ENCODE measurements at places on chromosomes 2 and 18.

- no peak for DNase-seq
Observed at GRCh38 chr2:37612382-37612781, 59.1 kb downstream of the CDC42EP3 start.

DNA sequence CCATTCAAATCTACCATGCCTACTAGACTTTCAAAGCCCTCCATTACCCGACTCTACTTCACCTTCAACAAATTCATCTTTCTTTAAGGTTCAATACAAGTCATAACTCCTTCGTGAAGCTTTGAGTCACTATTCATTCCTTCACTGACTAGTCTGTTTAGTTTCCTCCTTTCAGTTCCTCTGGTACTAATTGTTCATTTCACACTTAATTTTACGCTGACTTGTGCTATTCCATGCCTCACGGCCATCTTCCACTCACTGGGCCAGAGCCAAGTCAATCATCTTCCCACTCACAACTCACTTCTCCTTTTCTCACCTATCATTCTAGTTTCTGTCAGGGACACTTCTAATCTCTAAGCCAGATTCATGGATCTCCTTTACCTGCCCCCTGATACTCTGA lies 136.2 kb downstream of the MTX2 start:
- DNase-seq = no peak

GRCh38 chr2:195049372-195050031 lies 607.5 kb upstream of the SLC39A10 start:
- no peak for DNase-seq

DNA sequence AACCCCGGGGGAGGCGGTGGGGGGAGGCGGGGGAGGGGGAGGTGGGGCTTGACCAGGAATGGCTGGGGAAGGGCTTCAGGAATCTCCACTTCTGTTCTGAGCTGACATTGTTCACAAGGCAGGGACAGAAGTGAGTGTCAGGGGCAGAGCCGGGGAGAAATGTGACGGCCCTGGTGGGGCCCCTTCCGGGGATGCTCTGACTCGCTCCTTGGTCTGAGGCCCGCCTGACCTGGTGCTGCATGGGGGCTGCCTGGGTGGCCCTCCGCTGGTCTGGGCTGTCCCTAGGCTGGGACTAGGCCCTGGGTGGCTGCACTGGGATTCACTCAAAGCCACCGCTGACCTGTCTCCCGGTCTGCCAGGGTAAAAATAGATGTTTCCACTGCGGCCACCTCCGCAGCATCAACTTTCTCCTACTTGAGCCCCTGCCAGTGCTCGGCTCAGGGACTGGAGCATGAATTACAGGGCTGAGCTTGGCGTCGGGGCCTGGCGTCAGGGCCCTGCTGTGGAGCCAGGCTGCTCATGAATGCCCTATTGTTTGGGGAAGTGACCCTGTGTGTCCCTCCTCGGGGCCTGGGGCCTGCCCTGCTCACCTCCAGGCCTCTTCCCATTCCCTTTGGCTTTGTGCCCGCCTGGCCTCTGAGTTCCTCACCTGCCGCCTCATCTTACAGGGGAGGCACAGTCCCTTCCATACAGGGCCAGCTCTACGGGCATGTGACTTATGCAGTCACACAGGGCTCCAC lies 247.5 kb downstream of the DYSF start:
- no peak for DNase-seq

- no peak for DNase-seq
Observed at GRCh38 chr2:144715992-144716391, 196.1 kb upstream of the ZEB2 start.

GRCh38 chr2:207167099-207167923 lies 1.6 kb upstream of the KLF7 start:
- no peak for DNase-seq

DNA sequence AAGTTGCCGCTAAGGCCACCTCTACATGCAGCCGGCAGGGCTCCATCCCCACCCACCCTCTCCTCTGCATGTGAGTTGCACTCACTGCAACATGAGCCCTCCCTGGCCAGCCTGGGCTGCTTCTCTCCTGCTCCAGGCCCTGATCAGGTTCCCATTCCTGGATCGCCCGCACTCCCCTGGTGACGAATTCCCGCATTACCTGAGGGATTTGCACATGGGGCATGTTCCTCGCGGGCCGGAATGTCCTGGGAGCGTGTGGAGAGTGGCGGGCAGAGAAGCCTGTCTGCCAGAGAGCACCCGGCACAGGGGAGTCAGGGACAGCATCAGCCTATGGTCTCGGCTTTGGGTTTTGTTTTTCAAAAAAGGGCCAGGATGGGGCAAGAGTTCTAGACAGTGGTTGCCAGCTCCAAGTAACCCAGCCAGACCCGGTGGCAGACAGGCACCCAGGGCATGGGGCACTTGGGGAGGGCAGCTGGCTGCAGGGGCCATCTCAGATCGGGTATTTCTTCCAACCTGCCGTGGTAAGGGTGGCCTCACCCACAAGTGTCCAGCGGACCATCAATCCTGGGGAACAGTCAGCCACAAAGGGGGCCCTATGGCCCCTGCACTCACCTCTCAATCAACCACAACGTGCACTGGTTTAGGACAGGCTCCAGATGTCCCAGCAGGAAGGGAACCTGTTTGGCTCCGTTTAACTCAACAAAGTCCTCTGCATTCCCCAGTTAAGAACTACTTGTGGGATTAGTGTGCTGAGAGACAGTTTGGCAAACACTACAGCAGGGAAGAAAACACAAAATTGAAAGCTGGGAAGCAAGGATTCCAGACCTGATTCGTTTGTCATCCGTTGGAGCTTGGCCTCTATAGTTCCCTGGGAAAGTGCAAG lies 187.7 kb downstream of the SMAD7 start:
- no peak for DNase-seq

- no peak for DNase-seq
Observed at GRCh38 chr18:76572518-76573247, 77.6 kb upstream of the ZNF516 start.

GRCh38 chr2:1143129-1143528 lies 192.5 kb downstream of the SNTG2 start:
- no peak for DNase-seq

DNA sequence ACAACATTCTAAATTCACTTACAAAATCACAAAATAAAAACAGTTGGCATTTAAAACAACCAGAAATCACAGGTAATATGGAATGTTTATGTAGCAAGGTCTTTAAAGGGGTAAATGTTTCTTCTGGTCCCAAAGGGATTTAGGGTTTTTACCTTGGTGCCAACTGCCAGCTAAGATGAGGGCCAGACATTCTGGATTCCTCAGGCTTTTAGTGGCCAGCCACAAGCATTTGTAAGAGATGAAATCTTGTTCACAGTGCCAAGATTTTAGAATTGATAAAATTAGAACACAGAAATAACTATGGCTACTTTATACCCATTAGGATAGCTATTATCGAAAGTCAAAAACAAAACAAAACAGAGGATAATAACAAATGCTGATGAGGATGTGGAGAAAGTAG lies 60.4 kb upstream of the CDKL4 start:
- DNase-seq = no peak

GRCh38 chr2:4356109-4356508 lies 652.7 kb downstream of the DCDC2C start:
- no peak for DNase-seq

- no peak for DNase-seq
Observed at GRCh38 chr2:129864719-129865118, 114.7 kb upstream of the RAB6C start.

GRCh38 chr2:241070361-241070760 lies 31.7 kb downstream of the MTERF4 start:
- no peak for DNase-seq

- no peak for DNase-seq
Observed at GRCh38 chr18:3027370-3027891, 14.5 kb upstream of the LPIN2 start.

GRCh38 chr2:10083692-10084211 lies 3.5 kb upstream of the CYS1 start:
- DNase-seq = no peak

- DNase-seq = no peak
Observed at GRCh38 chr2:23321751-23322150, 63.2 kb upstream of the KLHL29 start.

- DNase-seq = no peak
Observed at GRCh38 chr2:223182356-223182755, 130.4 kb downstream of the KCNE4 start.

GRCh38 chr2:238202326-238203093 lies 985 bp downstream of the ILKAP start:
- no peak for DNase-seq

DNA sequence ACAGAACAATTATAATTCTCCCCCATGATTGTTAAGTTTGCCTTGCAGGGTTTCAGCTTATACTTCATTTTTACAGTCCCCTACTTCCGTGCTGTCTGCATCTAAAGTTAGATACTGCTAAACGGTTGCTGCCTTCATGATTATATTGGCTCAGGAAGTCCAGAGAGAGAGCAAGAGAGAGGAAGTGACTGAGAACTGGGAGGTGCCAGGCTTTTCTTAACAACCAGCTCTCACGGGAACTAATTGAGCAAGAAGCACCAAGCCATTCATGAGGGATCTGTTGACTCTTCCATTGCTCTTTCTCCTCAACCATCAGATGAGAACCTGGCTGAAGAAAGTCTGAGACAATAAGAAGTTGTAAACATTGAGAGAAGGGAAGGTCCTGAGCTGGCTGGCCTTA lies 125.5 kb upstream of the SIX2 start:
- DNase-seq = no peak

DNA sequence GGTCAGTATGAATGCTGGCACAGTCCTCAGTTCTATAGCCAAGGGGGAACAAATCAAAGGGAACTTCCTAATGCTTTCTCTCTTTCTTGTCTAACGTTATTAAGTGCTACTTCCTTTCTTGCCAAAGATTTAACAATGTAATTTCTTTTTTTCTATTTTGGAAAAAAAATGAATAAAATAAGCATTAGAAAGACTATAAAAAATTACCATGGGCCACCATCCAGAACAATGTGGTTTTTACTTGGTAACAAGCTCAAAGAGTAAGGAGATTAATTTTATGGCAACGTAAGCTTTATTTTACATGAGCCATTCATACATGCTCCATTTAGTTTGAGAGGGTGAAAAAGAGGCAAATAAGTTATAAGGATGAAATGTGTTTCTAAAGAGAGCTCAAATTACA lies 40.1 kb downstream of the SERPINE2 start:
- DNase-seq = no peak

- no peak for DNase-seq
Observed at GRCh38 chr2:156003780-156004179, 328.7 kb downstream of the NR4A2 start.

GRCh38 chr2:181165199-181165868 lies 184.9 kb downstream of the UBE2E3 start:
- no peak for DNase-seq

DNA sequence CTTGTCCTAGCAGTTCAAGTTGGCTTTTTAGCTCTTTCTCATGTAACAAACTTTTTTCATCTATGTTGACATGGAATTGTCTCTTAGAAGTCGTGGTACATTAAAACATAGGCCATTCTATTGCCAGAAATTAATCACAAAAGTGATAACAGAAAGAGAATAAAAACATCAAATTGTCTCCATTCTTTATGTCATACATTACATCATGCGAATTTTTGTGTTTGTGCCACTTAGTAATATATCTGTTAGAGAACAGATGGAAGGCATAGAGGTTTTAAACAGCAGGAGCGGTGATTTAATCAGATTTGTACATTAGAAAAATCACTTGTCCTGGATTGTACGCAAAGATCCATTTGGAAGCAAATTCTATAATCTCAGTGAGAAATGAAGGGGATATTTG lies 136.5 kb upstream of the CDH20 start:
- no peak for DNase-seq

- no peak for DNase-seq
Observed at GRCh38 chr2:44618251-44619023, 256.7 kb downstream of the CAMKMT start.

GRCh38 chr2:35920061-35920460 lies 435.5 kb upstream of the CRIM1 start:
- no peak for DNase-seq

GRCh38 chr2:135052042-135052876 lies at the start of gene RAB3GAP1:
Gene RAB3GAP1, plus strand, starts transcription at chr2:135052292. Its CDS starts 16 bp downstream, at chr2:135052308.
- DNase-seq = no peak

GRCh38 chr2:213167271-213167930 lies 16.0 kb upstream of the IKZF2 start:
- no peak for DNase-seq

DNA sequence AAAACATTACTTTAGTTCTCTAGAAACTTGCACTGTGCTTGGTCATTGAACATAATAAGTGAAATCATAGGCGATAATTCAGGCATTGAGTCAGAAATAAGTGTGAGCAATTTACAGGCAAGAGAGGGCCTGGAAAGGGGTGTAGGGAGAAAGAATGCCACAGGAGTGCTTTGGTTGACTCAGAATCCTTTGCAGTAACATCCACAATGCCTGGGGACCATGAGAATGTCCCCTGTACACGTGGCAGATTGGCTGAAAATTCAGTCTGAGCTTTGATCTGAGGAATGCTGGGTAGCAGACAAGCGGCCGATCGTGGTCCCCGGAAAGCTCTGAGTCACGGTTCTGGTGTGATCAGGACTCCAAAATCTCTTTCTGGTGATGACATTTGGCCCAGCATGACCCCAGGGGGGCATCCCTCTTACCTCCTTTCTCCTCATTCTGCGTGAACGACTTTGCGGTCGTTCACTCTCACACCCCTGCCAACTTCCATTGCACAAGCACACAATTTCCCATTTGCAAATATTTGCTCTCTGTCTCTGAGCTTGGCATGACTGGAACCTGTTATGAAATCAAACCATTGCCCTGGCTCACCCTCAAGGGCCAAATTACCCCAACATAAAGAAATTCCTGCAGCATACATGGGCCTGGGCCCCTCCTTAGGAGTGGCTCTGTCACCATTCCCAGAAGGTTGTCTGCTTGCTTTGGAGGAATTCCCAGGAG lies 305.0 kb upstream of the EPAS1 start:
- no peak for DNase-seq

- DNase-seq = no peak
Observed at GRCh38 chr2:154692927-154693326, 5.6 kb upstream of the KCNJ3 start.

DNA sequence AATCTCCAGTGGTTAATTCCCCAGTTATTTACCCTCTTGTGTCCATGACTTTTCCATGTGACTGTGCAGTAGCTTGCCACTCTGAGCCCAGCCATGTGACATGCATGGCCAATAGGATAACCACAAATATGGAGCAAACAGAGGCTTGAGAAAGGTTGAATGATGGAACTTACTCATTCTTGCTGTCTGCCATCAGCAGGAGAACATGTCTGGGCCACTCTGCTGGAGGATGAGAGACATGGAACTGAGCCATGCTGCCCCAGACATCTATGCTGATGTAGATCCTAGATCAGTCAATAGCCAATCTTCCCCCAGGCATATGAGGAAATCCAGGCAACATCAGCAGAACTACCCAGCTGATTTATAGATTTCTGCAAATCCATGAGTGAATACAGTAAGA lies 992.3 kb upstream of the FANCL start:
- no peak for DNase-seq

- no peak for DNase-seq
Observed at GRCh38 chr2:27485496-27485895, 4.0 kb downstream of the IFT172 start.

DNA sequence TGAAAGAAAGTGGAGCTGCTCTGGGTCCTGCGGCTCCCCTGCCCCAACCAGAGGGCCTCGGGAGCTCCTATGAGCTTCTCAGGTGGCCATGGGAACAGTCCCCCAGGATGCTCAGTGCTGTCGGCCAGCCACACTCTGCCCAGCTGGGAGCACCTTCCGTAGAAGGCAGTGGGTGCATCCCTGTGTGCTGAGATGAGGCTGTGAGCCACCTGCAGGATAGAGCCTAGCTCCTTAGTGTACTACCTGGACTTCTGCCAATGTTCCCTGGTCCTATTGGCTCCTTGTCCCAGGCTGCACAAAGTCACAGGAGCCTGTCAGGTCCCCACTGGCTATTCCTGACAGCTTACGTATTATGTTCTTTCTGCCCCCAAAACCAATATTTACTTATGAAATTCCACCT lies 16.1 kb downstream of the PRELID3A start:
- DNase-seq = no peak
